ENCODE measurements at places on chromosomes 6 and 20. TPM values are rescaled to one million over a fixed set of nuclear protein-coding genes. Genes with fewer than 3 reads are reported as not detected.

- peak; percentile 36 for DNase-seq
Measured at GRCh38 chr20:48295966-48296421, 510.7 kb upstream of the SULF2 start.

Gene WASF1
- 15.7 TPM for polyA plus RNA-seq

GRCh38 chr6:33846226-33846625 is 42.4 kb upstream of the MLN start:
- DNase-seq: no peak

- DNase-seq: no peak
Measured at GRCh38 chr20:45742596-45742995, 20.4 kb downstream of the SPINT4 start.

DNA sequence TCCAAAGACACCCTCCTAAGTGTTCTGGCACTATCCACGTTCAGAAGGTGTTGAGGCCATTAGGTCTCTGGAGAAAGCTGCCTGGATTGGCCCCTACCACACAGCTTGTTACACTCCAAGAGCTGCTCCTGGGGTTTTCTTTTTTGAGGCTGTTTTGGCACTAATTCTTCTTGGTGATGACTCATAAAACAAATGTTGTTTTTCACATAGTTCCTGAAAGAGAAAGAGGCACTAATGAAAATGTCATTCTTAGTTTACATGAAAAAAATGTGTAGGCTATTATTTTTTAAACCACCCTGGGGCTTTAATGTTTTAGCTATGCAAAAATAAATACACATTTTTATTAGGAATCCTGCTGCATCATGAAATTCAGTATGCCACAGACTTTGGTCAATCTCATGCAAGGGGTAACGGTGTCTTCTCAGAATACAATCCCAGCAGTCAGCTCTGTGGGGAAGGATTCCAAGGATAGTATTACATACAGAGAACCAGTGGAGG is 38.1 kb downstream of the TBPL1 start:
- DNase-seq: peak; percentile 61

Gene CD83
- polyA plus RNA-seq: 3.5 TPM

- peak; percentile 74 for DNase-seq
Measured at GRCh38 chr6:157107915-157108651, 215.2 kb downstream of the TMEM242 start.

DNA sequence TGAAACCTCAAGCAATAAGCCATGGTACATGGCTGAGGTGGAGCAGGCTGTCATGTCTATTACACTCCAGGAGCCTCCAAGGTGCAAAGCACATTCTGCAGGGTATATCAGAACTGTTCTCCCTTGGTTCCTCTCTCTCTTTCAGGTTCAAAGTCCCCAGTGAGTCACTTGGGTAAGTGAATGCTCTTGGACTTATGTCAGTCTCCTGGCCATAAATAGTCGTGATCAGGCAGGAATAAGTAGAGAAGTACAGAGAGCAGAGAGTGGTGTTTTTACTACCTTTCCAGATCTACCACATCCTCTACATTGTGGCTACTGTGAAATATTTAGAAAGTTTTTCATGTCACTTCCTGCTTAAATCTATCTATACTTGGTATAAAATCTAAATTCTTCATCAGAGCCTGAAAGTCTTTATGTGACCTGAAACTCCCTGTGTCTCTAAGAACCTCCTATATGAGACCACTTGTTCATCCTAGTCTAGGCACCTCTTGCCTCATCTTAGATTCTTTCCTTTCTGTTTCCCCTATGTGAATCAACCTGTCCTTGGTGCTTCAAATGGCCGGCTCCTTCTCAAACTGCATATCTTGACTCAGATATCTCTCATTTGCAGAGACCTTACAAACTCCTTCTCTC is 1077.6 kb upstream of the MAP3K7 start:
- no peak for DNase-seq

GRCh38 chr6:89970072-89970471 is 75.8 kb downstream of the GJA10 start:
- no peak for DNase-seq

DNA sequence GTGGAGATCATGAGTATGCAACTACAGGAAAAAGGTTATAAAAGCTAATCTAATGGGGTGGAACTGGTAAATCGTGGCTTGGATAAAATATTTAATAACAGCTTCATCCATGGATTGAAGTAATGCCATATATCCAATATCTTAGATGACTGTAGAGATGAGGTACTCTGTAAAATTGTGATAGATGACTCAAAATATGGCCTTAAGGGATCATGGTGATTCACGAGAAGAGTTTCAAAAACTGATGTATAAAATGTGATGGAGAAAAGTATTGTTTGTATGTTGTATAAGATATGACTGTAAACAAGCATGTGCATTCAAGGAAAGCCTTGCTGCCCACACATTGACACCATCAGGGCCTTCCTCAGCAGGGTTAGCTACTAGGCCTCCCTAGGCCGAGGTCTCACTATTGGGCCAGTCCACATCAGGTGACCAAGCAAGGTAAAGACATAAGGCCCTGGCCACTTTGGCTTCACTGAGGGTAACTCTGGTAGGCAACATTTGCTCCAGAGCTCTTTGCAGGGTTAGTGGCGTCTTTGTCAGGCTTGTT is 17.7 kb upstream of the CCN6 start:
- no peak for DNase-seq

DNA sequence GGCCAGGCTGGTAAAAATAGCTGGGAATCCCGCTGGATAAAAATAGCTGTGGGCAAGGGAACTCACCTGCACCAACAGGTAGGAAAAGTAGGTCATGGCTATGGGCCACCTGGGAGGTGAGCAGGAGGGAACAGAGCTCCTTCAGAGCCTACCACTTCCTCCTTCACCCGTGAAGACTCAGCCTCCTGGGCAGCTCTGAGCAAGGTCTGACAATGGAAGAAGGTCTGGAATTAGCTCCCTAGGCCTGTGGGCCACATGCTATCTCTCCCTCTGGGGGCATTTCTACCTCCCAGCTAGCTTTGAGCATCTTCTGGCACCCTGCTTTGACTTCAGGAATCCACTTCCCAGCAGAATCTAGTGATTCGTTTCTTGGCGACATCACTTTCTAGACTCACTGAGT is 153.9 kb downstream of the MRPL14 start:
- DNase-seq: no peak

DNA sequence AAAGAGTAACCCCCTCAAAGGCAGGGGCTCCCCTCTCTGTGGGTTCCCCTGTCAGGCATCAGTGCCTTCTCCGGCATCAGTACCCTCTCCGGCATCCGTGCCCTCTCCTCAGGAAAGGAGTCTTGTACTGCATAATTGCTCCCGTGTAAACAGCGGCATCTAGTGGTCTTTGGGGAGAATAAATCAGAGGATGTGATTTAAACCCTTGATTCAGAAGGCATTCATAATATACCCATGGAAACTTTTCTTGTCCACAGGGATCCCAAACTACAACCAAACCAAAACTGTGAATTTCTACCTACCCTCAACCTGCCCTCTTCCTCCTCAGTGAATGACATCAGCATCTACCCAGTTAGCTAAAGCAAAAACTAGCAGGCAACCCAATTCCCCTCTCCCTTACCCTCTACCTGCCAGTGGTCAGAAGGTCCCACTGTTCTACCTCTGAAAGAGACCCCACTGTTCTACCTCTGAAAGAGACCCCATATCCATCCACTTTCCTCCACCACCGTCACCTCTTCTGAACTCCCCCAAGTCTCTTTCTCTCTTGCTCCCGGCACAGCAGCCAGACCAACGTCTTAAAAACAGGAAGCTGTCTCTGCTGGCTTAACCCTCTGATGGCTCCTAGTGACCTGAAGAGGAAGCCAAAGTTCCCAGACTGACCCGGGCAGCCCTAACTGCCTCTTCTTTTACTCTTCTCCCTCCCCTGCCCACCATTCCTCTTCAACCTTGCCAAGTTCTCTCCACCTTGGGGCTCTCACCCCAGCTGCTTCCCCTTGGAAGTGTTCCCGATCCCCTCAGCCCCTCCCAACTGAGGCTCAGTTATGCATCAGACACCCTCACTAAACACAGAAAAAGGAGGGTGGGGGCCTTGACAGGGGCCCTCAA is 27.2 kb downstream of the UBE2V1 start:
- peak; percentile 27 for DNase-seq

Gene CST4
- polyA plus RNA-seq: not detected

Gene NKX2-4
- polyA plus RNA-seq: not detected

Measured in AG04450 (cell line).